AG09319 (cell line): ENCODE measurements at places on chromosomes 7 and 10.

DNA sequence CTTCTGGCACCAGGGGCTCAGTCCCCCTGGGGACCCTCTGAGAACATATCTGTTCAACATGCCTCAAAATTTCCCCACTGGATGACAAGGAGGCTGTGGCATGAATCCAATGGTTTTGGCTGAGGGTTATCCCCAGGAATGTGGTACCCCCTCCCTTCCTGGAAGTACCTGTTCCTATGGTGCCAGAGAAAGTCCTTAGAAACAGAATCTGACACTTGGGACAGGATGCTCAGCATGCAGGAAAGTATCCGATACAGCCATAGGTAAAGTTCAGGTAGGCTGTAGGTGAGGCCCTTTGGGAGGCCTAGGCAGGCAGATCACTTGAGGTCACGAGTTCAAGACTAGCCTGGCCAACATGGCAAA is 42.7 kb upstream of the A1CF start:
- DNase-seq, result no peak

DNA sequence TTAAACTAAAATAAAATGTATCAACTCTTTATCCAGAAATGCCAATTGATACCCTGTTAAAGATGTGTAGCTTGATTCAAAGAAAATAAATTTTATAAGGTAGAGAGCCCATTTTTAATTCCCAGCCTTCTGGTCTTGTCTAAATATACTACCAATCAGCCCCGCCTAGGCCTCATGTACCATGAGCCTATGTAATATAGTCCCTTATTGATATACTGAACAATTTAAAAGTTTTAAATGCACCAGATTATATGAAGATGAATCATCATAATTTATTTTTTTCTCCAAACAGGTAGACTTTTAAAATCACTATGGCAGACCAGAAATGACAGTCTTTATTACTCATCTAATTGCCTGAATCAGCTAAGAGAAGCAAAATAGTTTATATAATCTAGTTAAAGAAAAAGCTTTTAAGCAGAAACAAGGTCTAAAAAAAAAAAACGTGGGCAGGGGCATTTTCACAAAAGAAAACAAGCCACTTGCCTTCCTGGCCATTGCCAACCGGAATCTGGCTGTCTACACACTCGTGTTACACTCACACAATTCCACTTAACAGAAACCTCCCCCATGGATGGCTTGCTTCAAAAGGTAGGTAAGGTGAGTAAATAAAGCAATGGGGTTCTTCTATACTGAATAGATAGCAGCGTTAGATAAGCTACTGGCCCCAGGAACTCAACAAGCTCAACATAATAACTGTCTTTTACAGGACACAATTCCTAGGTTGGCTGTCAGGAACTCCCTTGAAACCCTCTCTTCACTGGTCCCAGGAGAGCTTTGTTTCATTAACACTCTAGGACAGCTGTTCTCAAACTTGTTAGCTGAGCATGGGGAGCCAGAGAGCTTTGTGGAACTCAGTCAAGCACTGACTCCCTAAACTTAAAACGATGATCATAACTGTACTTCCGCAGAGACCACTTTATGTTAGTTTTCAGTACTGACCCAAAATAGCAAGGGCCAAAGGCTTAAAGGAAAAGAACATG is 37.2 kb downstream of the RAPGEF5 start:
- no peak for DNase-seq

GRCh38 chr7:135480966-135481597 is 28.8 kb downstream of the CNOT4 start:
- DNase-seq, result no peak

DNA sequence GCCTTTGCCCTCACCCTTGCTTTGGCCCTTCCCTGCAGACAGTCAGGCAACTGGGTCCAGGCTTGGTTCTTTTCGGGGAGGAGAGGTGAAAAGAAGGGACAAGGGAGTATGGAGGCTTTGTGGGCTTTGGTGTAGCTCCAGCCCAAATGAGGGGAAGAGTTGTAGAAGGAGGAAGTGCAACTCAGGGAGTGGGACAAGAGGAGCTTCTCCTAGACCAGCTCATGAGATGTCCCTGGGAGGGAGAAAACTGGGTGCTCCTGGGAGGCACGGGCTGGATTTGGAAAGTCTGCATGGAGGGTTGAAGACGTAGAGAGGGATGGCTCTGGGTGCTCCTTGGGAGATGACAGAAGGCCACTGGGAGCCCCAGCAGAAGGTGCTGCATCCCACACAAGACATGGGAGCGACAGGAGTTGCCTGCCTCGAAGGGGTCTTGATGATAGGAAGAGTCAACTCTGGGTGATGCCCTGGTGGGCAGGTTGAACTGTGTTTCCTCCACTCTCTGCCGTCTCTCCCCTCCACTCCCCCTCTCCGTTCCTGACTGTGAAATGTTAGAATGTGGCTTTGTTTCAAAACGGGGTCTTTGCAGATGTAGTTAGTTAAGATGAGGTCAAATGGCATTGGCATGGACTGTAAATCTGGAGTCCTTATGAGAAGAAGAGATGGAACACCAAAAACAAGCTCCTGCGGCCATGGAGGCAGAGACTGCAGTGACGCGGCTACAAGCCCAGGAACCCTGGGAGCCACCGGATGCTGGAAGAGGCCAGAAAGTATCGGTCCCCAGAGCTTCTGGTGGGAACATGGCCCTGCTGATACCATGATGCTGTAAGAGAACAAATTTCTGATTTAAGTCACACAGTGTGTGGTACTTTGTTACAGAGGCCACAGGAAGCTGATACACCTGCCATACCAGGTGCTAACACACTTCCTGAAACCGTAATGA is 298.5 kb downstream of the GLRX3 start:
- no peak for DNase-seq

- DNase-seq, result no peak
Measured at GRCh38 chr7:116041615-116042014, 11.1 kb upstream of the TFEC start.

- no peak for DNase-seq
Measured at GRCh38 chr7:3003936-3004335, 39.7 kb downstream of the CARD11 start.

- no peak for DNase-seq
Measured at GRCh38 chr10:65142641-65143435, 1621.6 kb downstream of the REEP3 start.

- no peak for DNase-seq
Measured at GRCh38 chr10:6674291-6674690, 94.2 kb upstream of the PRKCQ start.

DNA sequence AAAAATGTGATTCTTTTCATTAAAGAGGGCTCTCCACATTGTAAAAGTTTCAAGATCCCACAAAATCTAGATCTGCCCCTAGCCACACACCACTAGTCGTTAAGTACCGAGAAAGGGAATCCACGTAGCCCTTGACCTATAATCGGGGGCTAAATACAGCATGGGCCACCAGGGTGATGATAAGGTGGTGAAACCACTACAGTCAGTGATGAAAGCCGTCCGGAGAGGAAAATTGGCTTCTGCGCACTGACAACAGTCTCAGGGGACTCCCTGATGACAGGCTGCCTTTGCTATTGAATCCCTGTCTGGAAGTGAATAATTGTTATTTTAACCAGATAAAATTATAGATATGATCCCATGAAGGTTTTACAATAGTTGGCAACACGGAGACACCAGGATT is 4.6 kb downstream of the TECTB start:
- no peak for DNase-seq

GRCh38 chr7:14635955-14636354 is 266.6 kb downstream of the DGKB start:
- no peak for DNase-seq

DNA sequence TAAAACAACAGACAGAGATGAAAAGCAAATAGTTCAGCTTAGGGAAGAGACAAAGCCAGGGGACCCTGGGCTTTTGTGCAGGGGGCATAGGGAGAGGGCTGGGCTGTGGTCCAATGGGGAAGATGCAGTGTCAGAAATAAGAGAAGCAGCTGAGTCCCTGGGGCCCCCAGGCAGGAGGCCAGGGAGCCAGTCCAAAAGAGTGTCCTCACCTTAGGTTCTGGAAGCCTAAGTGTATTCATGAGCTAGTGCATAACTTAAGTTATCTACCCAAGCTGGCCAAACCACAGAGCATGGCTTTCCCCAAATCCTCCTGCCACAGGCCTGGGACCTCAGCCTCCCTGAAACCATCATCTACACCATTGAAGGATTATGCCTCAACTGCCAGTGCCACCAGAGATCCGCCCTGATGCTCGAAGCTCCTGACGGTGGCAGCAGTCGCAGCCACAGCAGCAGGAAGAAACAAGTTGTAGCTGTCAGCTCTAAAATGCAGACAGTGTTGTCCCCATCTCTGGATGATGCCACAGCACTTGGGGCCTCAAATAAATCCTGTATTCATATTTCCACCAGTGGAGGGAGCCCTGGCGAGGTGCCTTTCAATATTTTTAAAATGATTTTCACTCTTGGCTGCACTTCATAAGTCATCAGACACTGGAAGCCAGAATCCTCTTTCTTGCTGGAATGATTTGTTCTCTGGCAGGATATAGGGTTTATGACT is 574.6 kb downstream of the GRID1 start:
- no peak for DNase-seq

DNA sequence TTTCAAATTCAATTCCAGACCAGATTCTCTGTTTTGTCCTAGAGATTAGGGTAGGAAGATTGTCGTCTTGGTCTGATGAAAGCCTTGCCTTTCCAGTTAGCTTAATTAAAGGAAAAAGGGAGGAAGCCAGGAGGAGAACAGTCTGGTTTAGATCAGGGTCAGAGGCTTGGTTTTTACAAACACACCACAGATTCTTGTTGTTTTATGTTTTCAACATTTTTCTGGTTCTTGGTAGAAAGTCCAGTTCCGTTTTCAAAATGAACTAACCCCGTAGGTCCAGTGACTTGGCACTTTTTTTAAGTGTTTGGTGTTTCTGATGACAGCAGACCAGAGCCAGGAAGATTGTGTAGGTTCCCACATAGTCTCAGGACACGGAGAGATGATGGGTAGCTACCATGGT is 167.1 kb upstream of the INHBA start:
- no peak for DNase-seq

DNA sequence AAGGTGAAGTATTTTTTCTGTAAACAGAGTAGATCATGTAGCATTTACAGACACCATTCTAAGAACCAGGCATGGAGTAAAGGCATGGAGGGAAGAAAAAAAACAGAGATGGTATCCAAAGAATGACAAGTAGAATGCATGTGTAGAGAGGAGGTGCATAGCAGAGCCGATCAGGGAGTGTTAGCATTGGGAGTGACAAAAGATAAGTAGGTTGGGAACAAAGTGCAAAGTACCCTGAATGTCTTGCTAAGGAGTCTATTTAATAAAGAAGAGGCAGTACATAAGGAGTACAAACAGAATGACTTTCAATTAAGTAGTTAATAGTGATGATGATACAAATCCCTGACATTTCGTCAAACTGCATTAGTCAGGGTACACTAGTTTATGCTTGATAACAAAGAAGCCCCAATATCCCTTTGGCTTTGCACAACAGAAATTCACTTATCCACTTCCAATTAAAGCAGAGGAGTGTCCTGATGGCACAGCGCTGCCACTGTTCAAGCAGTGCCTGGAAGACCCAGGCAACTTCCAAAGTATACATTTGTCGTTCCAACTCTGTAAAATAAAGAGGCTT is 371.5 kb downstream of the TNS3 start:
- no peak for DNase-seq

DNA sequence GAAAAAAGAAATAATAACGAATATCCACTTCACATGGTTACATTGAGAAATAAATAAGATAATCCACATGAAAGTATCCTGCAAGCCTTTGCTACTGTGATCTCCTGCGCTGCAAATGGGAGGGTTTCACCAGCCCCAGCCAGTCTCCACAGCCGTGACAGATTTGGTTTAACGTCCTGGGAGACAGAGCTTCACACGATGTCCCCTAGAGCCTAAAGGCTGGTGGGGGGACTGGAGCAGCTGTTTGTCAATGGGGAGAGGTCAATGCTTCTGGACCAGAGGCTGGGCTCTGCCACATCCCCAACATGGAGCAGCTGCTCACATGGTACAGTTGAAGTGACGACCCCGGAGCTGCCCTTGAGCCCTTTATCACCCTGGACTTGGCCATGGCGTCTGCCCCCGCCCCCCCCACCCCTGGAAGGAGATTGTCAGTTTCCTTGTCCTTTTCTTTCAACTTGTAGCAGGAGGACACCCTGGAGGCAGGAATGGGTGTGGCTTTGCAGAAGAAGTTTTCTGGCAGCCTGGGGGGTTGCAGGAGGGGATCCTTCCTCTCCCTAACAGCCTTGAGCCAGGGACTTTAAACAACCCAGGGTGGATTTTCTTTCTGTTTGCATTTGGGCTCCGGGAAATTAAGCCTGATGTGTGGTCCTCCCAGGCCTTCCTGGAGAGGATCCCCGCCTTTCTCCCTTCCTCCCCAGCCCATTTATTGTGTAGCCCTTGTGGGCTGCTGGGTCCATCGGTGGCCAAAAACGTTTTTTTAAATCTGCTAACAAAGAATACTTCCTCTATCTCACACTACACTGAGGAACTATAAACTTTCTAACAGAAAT is 37.0 kb upstream of the MXI1 start:
- DNase-seq, result no peak

GRCh38 chr10:71187600-71187999 is 24.8 kb upstream of the UNC5B start:
- no peak for DNase-seq

DNA sequence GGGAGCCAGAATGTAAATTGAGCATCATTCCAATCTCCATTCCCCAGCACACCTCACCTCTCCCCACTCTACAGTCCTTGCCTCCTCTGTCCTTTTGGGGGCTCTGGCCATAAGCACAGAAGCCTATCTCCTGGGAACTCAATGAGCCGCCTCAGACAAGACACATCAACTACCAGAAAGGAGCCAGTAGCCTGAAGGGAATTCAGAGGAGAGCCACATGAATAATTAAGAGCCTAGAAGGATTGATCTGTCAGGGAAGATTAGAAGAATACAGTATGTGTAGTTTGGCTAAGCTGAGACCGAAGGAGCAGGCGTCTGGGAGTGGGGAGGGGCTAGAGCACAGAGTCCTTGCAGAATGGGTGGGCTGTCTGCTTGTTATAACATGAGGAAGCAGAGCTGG is 31.2 kb downstream of the FRMD4A start:
- DNase-seq, result no peak
